ENCODE measurements at places on chromosomes 5 and 9.

GRCh38 chr9:13149454-13149853, 130.0 kb downstream of the MPDZ start:
- DNase-seq = no peak

- no peak for DNase-seq
These were observed 1.1 kb downstream of the HEXB start for GRCh38 chr5:74685979-74686631.

DNA sequence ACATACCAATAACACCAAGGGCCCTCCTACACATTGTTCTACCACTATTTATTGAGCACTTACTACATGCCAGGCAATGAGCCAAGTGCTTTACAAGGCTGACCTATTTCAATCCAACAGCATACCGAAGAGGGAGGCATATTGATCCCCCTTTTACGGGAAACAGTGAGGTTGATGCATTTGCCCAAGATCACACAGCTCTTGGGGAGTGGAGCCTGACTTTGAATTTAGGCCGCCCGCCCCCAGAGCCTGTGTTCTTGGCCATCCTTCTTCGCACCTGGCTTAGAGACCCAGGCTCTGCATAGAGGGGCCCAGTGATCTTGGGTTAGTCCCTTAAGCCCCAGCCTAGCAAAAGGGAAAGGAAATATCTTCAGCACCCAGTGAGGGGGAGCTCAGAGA, 158.1 kb upstream of the IER5L start:
- DNase-seq = no peak

- no peak for DNase-seq
These were observed 22.1 kb downstream of the IPPK start for GRCh38 chr9:92647671-92648473.

- DNase-seq = no peak
These were observed 99.4 kb downstream of the C5orf15 start for GRCh38 chr5:133868946-133869518.

DNA sequence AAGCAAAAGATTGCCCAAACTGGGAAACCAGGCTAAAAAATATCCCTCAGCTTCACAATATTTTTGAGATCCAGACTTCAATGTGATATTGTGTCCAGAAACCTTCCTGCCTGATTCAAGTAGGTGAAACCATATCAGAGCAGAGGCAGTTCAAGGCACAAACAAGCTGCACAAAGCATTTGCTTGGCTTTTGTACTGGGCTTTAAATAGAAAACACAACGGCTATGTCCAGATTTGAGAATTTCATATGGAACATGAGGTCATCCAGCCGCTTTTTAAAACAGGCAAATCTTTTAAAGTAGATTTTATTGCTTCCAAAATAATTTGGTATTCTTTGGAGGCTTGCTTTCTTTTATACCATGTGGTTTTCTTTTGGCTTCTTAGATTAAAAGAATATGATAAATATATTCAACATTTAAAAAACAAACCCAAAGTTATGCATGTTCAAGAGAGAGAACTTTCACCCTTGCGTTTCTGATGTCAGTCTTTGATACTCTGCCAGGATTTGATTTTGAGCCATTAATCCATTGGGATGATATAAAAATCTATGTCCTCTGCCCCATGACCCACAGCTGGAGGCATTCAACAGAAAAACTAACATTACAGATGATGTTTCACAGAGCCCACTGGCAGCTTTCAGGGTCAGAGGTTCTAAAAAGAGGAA, 29.0 kb upstream of the CCDC112 start:
- no peak for DNase-seq

- DNase-seq = no peak
These were observed 277.6 kb upstream of the TNC start for GRCh38 chr9:115395511-115396021.

DNA sequence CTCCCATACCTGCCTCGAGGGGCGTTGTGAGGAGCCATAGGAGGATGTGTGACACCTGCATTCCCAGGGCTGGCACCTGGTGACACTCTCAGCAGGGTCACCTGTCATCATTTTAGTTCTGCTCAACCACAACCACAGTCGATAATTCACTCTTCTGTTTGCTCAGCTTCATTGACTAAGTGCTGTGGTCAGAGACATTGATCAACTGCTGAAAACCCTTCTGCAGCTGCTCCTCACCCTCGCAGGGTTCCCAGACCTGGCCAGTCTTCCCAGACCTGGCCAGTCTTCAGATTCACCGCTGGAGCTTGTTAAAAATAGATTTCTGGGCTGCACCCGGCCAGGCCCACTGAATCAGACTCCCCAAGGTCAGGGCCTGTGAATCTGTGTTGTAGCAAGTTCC, 92.8 kb downstream of the MVB12B start:
- DNase-seq = no peak

- DNase-seq = no peak
These were observed 26.0 kb downstream of the JMY start for GRCh38 chr5:79261897-79262296.

DNA sequence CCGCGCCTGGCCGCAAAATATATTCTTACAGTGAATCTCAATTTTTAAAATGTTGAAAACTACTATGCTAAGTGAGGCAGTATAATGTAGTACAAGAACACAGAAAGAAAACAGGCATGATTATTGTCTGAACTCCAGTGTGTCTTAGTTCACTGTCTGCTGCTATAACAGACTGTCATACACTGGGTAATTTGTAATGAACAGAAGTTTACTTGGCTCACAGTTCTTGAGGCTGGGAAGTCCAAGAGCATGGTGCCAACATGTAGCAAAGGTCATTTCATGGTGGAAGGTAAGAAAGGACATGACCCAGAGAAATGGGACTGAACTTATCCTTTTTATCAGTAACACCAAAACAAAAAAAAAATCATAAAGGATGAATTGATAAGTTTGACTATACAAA, 19.9 kb upstream of the TEX10 start:
- no peak for DNase-seq

DNA sequence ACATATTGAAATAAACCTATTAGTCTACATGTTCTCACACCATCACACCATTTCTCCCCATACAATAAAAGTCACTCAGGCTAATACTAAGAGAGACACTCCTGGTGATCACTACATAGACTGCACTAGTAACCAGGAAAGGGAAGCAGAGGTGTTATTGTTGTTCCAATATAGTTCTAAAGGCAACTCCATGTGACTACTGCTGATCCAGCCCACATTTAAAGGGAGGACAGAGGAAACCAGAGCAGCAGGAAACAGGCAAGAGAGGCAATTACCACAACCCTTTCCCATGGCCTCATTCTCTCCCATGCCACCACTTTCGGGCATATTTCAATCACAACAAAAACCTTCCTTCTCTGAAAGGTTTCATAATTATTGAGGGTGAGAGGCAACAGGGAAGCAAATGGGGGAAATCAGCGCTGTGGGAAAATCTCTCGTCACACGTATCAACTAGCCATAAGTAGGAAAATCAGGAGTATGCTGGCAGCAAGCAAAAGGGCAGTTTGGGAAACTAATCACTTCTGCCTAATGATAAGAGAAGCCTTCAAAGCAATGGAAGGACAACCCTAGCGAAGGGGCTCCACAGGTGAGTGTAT, 1.8 kb downstream of the UBAP2 start:
- no peak for DNase-seq

- no peak for DNase-seq
These were observed 128.6 kb upstream of the ELL2 start for GRCh38 chr5:96090215-96090614.

- no peak for DNase-seq
These were observed 18.5 kb downstream of the DDX31 start for GRCh38 chr9:132651259-132651658.

DNA sequence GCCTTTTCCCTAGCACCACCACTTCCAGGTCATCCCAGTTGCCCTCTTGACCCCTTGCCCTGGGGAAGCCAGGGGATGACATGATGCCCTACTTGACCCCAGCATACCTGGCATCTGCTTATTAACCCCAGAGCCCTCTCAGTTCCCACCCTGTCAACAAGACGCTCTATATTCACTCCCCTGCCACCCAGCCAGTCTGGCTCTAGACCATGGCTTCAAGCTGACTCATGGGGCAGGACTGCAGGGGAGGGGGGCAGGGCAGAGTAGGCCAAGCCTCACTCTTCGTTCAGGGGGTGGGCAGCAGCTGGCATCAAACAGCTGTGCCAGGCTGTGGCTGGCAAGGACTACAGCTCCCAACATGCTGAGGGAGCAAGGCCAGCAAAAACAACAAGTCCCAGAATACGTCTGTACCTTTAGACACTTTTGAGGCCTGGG, 5.3 kb downstream of the ATOSB start:
- DNase-seq = peak; percentile 53

DNA sequence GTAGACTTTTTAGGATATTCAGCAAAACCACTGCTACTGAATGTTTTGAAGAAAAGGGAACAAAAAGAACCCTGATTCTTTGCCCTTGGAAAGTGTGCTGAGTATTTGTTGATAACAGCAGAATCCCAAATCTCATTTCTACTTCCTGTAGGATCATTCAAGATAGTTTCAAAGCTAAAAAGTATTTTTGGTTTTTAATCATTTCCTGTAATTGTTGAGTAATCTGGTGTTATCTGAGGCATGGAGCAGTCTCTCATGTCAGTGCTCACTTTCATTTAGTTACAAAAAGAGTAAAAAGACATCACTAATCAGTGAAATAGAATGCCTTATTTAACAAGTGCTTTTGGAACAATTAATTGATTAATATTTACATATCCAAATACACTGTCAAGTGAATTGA, 56.1 kb downstream of the ITGA2 start:
- no peak for DNase-seq

DNA sequence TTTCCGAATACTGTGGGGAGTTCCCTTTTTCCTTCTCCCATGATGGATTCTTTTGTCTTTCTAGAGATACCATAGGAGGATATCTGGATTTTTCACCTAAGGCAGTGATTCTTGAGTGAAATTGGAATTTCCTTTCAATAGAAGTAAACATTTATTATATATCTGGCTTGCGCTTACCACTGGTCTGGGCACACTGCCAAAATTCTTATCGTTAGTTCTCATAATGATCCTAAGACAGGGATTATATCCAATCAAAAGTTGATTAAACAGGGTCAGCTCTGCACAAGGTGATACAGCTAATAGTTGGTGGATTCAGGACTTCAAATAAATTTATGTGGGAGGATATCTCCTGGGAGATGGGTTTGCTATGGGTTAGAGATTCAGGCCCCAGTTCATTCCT, 9.6 kb downstream of the TLE4 start:
- DNase-seq = no peak

DNA sequence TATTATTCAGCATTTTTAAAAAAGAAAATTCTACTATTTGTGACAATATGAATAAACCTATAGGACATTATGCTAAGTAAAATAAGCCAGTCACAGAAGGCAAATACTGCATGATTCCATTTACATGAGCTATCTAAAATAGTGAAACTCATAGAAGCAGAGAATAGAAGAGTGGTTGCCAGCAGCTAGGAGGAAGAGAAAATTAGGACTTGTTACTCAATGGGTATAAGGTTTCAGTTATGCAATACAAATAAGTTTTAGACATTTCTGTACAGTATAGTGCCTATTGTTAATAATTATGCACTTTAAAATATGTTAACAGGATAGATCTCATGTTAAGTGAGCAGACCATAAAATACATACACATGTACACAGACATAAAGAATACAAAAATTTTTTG, 73.8 kb upstream of the SPINK5 start:
- no peak for DNase-seq

DNA sequence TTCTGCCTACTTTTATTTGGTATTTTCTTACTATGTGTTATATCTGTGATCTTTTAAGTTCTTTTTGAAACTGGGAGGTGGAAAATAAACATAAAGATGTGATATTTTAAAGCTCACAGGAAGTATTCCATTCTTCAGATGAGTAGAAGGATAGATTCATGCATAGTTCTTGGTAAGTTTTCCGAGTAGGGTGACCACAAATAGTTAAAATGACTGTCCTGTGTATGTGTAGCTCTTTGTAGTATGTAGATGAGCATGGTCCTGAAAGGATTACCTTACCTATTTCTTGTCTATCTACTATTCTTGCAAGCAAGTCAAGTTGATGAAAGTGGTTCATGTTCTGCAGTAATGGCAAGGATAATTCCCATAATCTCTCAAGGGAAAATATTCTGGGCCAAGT, 47.7 kb downstream of the SRFBP1 start:
- no peak for DNase-seq

DNA sequence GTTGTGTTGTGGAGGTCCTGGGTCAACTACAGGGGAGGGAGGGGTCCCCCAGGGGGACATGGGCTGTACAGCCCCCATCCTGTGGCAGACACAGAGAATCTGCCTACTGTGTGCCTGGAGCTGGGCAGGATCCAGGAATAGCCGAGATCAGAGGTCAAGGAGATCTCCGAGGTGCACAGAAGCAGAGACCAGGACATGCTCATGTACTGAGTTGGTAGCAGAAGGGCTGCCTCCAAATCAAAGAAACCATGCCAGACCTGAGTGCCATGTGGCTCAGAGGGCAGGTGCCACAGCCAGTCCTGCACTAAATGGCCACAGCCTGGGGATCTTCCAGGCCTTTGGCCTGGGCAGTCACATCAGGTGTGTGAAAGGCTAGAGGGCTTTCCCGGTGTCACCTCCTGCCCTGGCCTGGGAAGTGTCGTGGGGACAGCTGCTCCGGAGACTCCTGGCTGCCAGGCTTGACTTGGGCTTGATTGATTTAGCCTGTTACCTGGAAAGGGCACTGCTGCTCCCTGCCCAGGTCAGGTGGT, 27.8 kb downstream of the GSN start:
- DNase-seq = no peak

DNA sequence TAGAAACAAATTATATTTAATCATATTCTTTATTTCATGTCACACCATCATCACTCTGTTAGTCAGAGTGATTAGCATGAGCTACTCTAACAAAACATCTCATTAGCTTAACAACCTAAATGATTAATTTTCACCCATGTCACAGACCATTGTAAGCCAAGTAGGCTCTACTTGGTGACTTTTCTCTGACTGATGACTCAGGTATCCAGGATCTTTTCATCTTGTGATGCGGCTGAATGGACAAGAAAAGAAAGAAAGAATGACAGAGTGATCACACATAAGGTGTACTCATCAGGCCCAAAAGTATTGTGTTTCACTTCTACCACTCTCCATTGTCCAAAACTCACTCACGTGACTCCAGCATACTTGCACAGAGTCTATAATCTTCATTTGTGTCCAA, 299.3 kb downstream of the ANXA1 start:
- no peak for DNase-seq

DNA sequence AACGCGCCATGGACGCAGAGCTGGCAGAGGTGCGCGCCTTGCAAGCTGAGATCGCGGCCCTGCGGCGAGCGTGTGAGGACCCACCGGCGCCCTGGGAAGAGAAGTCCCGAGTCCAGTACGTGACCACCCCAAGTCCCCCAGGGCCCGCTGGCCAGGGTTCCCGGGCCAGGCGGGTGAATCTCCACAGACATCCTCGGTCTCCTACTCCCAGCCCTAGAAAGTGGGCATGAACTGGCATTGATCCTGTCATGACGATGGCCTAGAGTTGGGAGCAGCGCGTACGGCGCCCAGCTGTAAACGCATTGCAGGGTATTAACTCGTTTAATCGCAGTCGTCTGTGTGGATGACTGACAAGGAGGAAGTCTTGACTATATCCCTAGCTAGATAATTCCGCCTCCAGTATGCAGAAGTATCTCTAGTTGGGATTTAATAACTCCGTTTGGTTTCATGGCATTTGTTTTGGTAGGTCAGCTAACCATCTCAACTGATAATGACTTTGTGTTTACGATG, 293 bp downstream of the CENPP start:
- no peak for DNase-seq

Data from hypothalamus (tissue), 51 donors.